ENCODE measurements at places on chromosomes 12 and 14. TPM values are rescaled to one million over a fixed set of nuclear protein-coding genes. Genes with fewer than 3 reads are reported as not detected.

The TMPRSS12 gene
- not detected for total RNA-seq

The SLC39A9 gene
- 137 TPM for total RNA-seq

The ACOT2 gene
- 19.7 TPM for total RNA-seq

The C1RL gene
- 9.1 TPM for total RNA-seq

The NXPH4 gene
- total RNA-seq, result 0.56 TPM

The KRT1 gene
- not detected for total RNA-seq

The KRT82 gene
- total RNA-seq, result not detected

The CBLN3 gene
- 0.72 TPM for total RNA-seq

The OVCH1 gene
- 0.18 TPM for total RNA-seq

The OR6C2 gene
- total RNA-seq, result not detected

The LMNTD1 gene
- 4.3 TPM for total RNA-seq

The IL31 gene
- total RNA-seq, result not detected

The SERPINA12 gene
- total RNA-seq, result not detected

The CCDC177 gene
- not detected for total RNA-seq

The ADAMTS20 gene
- total RNA-seq, result not detected

The CCDC196 gene
- total RNA-seq, result not detected

The INHBC gene
- not detected for total RNA-seq

The PLEKHG7 gene
- total RNA-seq, result under 0.01 TPM

The LYZ gene
- not detected for total RNA-seq

The SUDS3 gene
- 13.8 TPM for total RNA-seq

The AMHR2 gene
- not detected for total RNA-seq

The KLHL33 gene
- under 0.01 TPM for total RNA-seq

The FGF23 gene
- not detected for total RNA-seq

The AICDA gene
- not detected for total RNA-seq

The LHX5 gene
- total RNA-seq, result not detected

The AMDHD1 gene
- total RNA-seq, result under 0.01 TPM

The KERA gene
- total RNA-seq, result not detected

The ANKRD52 gene
- total RNA-seq, result 15.4 TPM

The CISTR gene
- not detected for total RNA-seq
